ENCODE measurements at places on chromosomes 5 and 9.

DNA sequence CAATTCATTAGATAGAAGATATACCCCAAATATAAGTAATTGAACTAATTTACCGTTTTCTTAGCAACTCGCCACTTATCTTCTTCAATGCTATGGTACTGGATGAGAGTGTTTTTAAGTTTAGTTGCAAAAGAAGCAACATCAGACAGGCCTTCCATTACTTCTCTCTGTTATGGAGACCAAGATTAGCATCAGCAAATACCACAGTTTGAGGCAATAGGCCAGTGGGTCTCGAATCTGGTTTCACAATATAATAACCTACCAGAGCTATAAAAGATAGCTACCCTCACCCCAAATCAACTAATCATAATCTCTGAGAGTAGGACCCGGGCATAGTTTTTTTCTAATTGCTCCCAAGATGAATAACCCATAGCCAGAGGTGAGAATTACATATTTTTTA lies 5.1 kb downstream of the STARD4 start:
- no peak for DNase-seq

DNA sequence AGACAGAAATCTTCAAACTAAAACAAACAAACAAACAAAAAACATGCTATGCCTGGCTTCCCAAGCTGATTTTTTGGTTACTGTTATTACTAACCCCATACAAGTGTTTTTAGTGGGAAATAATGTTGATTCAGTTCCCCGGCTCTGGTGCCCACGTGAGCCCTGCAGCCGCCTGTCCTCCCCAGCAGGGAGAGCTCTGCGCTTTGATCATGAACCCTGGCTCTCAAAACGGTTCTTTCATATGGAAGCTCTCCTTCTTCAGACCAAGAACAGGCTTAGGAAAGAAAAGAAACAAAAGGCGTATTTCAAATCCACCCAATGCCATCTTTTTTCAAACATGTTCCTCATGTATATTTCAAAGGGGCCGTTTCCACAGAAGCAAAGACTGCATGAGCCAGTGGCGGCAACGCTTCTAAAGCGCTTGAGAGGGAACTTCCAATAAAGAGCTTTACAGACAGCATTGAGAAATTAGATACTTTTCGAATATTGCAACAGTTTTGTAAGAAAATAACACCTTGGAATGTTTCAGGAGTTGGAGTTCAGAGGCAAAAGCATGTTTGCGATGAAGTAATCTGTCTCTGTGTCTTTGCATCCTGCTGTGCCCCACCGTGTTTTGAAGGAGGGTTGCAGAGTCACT lies 74.8 kb downstream of the ICE1 start:
- DNase-seq, result no peak

GRCh38 chr9:134167530-134167931 lies 3.2 kb upstream of the RNU6ATAC start:
- no peak for DNase-seq

DNA sequence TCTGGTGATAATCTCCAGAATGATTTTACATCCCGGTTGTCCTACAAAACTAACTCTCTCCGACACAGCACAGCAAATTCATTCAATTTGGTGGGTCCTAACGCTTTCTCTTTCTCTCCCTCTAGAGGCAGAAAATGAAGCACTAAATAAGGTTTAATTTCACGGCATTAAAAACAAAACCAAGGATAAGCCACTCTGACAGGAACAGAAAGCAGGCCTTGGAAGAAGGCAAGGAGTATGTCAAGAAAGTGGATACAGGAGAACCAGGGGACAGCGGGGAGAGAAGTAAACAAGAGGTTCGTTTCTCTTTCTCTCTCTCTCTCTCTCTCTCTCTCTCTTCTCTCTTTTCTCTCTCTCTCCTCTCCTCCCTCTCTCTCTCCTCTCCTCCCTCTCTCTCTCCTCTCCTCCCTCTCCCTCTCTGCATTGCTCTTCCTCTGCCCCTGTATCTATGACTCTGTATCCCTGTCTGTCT lies 49.8 kb downstream of the EBF1 start:
- DNase-seq, result no peak

- no peak for DNase-seq
These were observed 15.2 kb downstream of the RNF180 start for GRCh38 chr5:64180661-64181343.

- no peak for DNase-seq
These were observed 51.5 kb upstream of the MAP3K1 start for GRCh38 chr5:56763711-56764466.

Data from activated CD4-positive, CD25-positive, alpha-beta regulatory T cell treated with anti-CD3 and anti-CD28 coated beads, Interleukin-2, amount 50 U/mL, for 16 hours (primary cell).